ENCODE measurements at places on chromosomes 13 and 19. TPM values are rescaled to one million over a fixed set of nuclear protein-coding genes. Genes with fewer than 3 reads are reported as not detected.

The PALM3 gene
- 0.16 TPM for total RNA-seq

The NCR1 gene
- 2.1 TPM for total RNA-seq

The CILP2 gene
- total RNA-seq = 0.41 TPM

The PNMA8B gene
- total RNA-seq = 1.1 TPM

DNA sequence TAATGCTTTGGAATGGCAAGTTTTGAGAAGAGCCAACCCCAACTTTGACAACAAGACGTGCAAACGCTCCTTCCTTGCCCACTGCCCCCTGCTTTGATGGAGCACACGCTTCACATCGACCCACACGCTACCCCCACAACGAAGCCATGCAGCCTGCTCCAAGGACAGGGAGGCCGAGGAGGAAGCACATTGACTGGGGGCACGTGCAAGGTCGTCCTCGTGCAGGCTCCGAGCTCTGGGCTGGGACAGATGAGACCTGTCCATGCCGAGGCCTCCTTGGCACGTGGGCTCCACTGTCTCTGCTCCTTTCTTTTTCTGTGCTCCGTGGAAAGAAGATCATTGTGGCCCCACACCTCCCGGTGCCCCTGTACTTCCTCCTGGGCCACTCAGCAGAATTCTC is 309.0 kb downstream of the TEX29 start:
- H3K27ac ChIP-seq = no peak overlapping the region
- H3K36me3 ChIP-seq = no peaks in the 10 kb centered on the region
- no peak for DNase-seq
- no peaks in the 10 kb centered on the region for H3K4me1 ChIP-seq
- no peak overlapping the region for H3K4me3 ChIP-seq

DNA sequence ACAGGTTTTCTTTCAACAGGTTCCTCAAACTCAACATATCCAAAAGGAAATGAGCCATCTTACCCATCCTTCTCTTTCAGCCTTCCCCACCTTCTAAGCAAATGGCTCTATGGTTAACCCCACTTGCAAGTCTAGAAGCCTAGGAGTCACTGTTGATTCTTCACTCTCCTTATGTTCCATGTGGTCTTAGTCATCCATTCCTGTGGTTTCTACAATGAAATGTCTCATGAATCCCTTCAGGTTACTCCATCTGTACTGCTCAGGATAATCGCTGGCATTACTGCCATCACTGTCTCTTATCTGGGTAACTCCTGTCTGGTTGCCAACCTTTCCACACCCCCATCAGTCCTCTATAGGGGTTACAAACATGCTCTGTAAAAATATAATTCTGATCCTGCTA is 381.3 kb downstream of the ENOX1 start:
- no peak for DNase-seq
- H3K36me3 ChIP-seq = no peaks in the 10 kb centered on the region
- no peaks in the 10 kb centered on the region for H3K4me1 ChIP-seq
- no peaks in the 10 kb centered on the region for H3K27me3 ChIP-seq
- H3K4me3 ChIP-seq = no peak overlapping the region
- H3K27ac ChIP-seq = no peak overlapping the region
